ENCODE measurements at places on chromosomes 2 and 18.

DNA sequence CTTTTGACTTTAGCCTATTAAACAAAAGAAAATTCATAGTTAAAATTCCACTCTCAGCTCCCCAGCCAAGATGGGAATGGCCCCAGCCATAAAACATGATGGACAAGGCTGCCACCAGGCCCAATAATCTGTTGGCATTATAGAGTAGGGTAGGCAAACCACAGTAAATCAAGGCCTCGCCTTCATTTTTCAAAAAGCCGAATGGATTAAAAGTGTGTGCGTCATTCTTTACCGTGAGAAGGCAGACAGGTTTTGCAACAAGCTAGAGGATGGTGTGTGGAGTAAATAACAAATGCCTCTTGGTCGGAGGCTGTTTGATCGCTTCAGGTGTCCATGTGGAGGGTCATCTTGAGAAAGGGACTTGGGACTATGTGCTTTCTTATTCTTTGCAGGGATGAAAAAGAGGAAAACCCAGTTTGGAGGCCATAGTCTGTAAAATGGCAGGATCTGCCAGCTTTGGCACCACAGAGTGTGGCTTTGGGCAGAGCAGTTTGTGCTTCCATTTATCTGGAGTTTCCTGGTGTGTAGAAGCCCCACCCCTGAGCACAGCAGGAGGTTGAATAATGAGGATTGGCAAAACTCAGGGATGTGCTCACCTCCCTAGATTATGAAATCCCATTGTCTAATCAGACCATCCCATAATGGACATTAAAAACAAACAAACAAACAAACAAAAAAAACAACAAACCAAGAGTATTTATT is 57.1 kb upstream of the ITGB6 start:
- no peak for DNase-seq

DNA sequence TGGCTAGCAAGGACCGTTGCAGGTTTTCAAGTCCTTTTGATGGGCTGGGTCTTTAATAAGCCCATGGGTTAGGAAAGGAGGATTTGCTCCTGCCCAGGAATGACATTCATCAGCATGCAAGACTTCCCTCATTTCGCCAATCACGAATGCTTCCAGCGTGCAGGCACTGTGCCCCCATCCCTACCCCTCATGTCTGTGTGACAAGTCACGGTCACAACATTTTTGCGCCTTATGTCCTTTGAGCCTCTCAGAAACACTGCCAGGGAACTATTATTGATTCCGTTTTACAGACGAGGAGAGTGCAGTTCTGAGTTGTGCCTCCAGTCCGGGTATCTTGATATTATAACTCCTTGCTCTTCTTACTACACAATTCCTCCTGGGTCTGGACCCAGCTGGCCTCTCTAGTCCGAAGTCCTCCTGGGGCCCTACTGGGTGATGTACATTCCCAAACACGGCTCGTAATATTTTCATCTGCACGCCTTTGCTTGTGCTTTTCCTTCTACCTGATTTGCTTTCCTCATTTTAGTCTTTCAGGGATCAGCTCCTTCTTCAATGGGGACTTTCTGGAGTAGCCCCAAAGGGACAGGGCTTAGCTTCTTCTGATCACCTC is 101.8 kb upstream of the MYCN start:
- no peak for DNase-seq

DNA sequence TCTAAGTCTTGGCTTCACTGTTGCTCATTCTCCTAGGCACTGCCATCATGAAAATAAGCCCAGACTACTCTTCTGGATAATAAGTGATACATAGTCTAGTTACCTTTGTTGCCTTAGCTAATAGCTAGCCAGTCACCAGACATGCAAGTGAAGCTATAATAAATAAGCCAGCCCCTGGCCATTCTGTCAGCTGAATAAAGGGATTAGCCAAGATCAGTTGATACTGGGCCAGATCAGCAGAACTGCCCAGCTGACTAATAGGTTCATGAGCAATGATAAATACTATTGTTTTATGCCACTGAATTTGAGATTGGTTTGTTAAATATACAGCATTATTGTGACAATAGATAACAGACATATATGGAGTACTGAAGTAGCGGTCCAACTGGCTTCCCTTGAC is 8.0 kb upstream of the C2orf69 start:
- no peak for DNase-seq

DNA sequence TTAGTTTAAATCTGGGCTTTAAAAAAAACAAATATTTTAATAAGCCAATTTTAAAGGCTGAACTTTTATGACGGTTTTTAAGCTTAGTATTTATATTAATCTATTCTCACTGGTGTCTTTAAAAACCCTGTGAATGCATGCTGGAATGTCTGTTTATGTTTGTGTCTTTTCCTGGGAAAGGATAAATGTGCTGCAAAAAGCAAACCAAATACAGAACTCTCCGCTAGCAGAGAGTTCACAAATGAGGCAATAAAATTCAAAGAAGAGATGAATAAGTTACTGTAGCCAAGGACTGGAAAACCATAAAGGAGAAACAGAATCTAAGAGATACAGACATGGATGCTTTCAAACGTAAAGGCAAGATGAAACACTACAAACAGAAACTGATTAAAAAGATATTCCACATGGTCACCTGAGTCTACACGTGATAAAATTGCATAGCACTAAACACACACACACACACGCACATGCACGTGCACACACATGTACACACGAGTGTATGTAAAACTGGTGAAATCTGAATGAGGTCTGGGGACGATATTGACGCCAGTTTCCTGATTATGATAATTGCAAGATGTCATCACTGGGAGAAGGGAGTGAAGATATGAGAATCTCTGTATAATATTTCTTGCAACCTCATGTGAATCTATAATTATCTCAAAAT is 4.5 kb downstream of the TWIST2 start:
- no peak for DNase-seq

DNA sequence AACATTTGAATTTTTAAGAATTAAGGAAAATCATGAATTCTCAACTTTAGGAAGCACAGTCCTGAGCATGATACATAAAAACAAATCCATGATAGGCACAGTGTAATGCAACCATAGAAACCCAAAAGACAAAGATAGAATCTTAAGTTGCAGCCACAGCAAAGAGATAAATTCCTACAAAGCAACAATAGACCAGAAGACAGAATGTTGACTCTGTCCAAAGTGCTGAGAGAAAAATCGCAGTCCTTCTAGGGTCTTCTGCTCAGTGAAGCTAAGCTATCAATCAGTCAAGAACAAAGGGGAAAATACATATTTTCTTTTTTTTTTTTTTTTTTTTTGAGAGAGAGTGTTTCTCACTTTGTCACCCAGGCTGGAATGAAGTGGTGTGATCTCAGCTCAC is 22.0 kb upstream of the FHOD3 start:
- no peak for DNase-seq

DNA sequence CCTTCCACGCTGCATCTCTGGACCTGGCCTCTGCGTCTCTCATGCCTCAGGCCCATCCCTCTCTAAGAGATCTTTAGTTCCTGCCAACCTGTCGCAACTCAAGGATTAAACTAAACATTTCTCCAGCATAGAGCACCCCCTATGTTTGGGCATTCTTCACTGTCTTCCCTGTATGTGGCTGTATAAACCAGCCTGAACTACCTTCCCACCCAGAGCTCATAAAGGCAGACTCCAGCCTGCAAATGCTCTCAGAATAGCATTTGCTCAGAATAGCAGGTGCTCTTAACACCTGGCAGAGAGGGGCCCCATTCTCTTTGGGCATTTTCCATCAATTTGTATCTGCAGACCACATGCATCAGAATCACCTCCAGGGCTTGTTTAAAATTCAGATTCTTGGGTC is 83.4 kb downstream of the EHD3 start:
- no peak for DNase-seq

- peak; percentile 21 for DNase-seq
Measured at GRCh38 chr2:135043345-135043744, 3.9 kb downstream of the MAP3K19 start.

GRCh38 chr2:150469706-150470274 is 17.7 kb downstream of the RND3 start:
- DNase-seq, result no peak

DNA sequence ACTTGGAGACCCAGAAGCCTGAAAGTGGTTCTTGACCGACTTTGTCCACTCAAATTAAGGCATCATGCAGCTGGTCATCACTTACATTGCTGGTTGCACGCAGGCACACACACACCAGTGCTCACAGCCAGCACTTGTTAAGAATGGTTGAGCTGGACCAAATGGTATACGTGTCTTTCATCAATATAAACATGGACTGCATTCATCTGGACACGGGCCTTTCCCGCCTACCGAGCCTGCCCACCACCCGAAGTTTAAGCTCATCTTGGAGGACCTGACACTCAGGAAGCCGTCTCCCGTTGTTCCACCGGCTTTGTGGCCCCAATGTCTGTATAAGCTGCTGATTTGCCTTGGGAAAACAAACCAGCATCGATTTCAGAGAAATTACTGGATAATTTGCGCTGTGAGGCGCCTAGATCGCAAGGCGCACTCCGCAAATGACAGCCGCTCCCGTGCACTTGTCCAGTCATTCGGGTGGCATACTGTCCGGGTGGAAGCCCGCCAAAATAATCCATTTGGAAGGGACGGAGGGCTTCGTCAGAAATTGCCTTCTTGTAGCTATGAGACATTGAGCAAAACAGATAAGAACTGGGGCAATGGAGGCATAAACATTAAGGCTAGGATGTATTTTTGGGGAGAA is 40.1 kb upstream of the AKAIN1 start:
- no peak for DNase-seq

GRCh38 chr2:230735884-230736283 is 23.2 kb downstream of the CAB39 start:
- DNase-seq, result no peak

DNA sequence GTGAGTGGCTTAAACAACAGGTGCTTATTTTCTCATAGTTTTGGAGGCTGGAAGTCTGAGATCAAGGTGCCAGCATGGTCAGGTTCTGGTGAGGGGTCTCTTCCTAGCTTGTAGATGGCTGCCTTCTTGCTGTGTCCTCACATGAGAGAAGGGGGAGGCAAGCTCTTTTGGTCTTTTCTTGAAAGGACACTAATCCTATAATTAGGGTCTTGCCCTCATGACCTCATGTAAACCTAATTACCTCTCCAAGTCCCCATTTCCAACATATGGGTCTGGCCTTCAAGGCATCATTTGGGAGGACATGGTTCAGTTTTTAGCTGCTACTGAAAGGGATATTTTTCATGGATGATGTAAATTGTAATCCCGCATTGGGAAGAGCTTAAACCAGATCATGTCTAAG is 18.0 kb downstream of the RBM44 start:
- no peak for DNase-seq

Measured in CD4-positive, alpha-beta T cell treated with Interleukin-21 for 1 hour (primary cell).